ENCODE measurements at places on chromosomes 2 and 18.

GRCh38 chr2:36562240-36562639 is 35.7 kb downstream of the FEZ2 start:
- no peak for DNase-seq

DNA sequence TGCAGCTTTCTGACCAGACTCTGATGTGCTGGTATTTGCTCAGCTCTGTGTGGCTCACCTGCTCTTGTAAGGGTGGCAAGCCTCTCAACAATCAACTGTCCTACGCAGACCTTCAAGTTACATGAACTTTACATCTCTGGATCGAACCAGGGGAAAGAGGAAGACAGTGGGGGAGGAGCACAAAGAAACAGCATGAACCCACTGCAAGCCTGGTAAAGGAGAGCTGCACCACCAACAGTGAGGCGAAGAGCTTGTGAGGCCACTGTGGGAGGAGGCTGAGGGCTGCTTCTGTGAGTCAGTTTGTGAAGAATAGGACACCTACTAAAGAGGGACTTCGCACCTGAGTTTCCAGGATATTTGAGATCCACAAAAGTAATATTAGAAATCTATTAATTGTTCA is 18.8 kb upstream of the FAM110C start:
- DNase-seq: no peak

DNA sequence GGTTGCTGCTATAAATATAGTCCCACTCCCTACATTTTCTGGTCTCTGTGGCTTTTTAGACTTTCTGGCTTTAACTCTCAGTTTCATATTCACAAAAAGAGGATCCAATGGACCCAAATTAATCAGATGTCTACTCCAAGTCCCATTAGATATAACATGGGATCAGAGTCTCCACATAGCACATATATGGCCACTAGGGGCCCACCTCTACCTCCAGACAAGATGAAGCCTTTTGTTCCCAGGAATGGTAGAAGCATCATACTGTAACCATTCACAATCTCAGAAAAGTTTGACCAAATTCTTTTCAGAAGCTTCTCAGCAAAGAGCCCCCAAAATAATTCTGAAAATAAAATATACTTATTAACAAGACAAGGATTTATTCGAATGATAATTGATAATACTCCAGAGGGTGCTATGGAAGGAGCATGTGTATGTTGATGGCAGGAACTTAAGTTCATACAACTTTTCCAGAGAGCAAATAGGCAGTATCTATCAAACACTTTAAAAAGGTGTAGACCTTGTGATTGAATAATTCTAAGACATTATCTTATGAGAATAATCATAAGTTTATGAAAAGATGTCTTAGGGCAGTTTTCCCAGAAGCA is 382.3 kb upstream of the CRIM1 start:
- DNase-seq: no peak

DNA sequence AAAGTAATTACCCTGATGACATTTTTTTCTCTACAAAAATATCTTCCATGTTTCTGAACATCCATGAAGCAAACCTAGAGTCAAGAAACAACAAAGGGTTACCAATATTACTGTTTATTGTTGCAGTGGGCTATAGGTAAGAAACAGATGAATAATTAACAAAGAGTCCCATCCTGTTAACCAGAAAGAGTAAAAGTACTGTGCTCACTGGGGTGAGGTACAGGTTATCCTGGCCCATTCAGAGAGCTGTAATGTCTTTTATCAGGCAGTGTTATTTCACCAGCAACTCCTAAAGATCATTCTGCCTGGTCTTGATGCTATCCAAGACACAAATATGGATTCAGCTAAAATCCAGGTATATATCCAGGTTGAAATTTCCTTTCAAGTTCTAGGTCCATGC is 754.9 kb downstream of the SATB2 start:
- DNase-seq: no peak

- no peak for DNase-seq
Observed at GRCh38 chr2:11581124-11581796, 47.4 kb downstream of the GREB1 start.

DNA sequence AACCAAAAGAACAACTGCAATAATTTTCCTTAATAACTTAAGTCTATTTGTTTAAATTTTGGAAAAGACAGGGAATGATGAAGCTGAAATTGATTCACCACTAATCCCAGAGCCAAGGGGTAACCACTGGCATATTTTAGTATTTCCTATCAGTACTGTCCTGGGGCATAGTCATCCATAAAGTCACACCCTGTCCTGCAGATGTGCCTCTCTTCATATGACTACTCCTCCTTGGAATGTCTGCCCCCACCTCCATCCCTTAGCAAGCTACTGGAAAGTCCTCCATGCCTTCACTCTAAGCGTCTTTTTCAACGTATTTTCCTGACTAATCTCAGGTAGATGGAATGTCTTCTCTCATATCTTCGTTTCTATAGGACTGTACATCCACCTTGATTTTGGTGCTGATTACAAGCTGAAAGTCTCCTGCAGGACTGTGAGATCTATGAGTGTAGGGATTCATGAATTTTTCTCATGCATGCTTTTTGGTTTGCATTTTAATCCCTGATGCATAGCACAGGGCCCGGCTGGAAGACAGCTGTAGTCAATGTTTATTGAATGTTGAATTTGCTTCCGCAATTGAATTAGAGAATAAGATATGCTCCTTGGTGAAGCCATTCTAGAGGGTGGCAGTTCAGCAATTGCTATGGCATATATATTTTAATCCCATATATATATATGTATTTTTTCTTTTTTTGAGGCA is 85.6 kb downstream of the MOGAT1 start:
- no peak for DNase-seq

- no peak for DNase-seq
Observed at GRCh38 chr2:43041661-43042360, 184.6 kb downstream of the ZFP36L2 start.

GRCh38 chr2:210568108-210568507 is 11.7 kb downstream of the CPS1 start:
- no peak for DNase-seq

GRCh38 chr18:3653263-3653850 is 203.4 kb downstream of the TGIF1 start:
- DNase-seq: no peak
